ENCODE measurements at places on chromosomes 3 and 15.
A peak's percentile ranks its signal among the peaks of the same experiment; 100 is the strongest.

GRCh38 chr3:172257648-172258400, 190.4 kb downstream of the GHSR start:
- no peak for DNase-seq

- DNase-seq, result no peak
Observed at GRCh38 chr3:100880845-100881244, 112.4 kb downstream of the ABI3BP start.

GRCh38 chr15:88106074-88106473, 150.5 kb downstream of the NTRK3 start:
- no peak for DNase-seq

DNA sequence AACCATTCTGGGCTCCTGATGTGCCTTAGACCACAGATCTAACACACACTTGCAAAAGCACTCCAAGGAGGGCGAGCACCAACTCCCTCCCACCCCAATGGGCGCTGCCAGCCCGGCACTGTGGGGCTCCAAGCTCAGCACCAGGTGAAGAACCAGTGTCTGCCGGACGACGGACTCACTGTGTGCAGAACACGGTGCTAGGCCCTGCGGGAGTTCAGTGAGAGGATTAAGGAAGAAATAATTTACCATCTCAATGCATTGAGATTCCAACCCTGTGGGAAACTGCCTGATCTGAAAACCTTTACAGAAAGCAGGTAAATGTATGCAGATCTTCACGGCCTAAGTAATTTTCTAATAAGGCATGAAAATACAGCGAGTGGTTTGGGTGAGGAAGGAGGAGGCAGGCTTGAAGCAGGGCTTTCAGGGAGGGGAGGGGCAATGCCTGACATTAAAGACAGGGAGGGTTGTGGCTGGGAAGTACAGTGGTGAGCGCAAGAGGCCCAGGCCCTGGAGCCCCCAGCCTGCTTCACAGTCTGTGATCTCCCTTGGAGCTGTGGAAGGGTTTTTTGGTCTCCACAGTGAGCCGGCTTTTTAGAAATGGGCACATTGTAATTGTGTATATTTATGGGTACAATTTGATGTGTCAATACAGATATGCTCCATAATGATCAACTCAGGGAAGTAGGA, 35.6 kb upstream of the CHRNB4 start:
- no peak for DNase-seq

GRCh38 chr3:58271901-58272501, 34.0 kb upstream of the RPP14 start:
- DNase-seq, result no peak

DNA sequence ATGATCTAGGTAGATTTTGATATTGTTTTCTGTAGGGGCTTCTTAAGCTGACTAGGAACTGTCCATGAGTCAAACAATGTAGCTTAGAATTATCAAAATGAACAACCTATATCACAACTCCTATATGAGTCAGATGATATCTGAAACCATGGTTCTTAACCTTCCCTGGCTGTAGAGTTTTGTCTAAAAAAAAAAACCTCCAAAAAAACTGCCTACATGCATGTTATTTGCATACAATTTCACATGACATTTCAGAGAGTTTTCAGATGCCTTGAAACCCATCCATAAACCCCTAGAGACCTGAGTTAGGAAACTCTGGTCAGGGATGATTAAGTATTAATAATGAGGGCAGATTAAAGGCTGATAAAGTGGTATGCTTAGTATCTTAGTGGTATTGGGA, 157.0 kb downstream of the CHST2 start:
- DNase-seq, result no peak

DNA sequence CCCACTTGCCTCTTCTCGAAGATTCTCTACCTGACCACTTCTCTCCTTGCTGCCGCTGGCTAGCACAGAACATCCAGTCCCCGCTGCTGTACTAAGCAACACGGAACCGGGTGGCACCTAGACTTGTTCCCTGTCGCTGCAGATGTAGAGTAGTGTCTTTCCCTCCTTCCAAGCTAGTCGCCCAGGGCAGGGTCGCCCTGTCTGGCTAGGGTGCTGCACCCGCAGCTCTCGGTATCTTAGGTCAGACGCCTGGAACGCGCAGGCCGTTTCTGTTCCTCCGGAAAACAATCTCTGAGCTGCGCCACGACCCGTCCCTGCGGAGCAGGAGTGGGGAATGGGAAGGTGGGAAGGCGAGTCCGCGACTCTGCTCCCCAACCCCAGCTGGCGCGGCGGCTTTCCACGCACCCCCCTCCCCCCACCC, 758 bp upstream of the SNX33 start:
- DNase-seq, result no peak

GRCh38 chr15:32687556-32687955, 30.2 kb upstream of the GREM1 start:
- no peak for DNase-seq

- DNase-seq, result no peak
Observed at GRCh38 chr3:125035217-125035616, 20.6 kb downstream of the HEG1 start.

DNA sequence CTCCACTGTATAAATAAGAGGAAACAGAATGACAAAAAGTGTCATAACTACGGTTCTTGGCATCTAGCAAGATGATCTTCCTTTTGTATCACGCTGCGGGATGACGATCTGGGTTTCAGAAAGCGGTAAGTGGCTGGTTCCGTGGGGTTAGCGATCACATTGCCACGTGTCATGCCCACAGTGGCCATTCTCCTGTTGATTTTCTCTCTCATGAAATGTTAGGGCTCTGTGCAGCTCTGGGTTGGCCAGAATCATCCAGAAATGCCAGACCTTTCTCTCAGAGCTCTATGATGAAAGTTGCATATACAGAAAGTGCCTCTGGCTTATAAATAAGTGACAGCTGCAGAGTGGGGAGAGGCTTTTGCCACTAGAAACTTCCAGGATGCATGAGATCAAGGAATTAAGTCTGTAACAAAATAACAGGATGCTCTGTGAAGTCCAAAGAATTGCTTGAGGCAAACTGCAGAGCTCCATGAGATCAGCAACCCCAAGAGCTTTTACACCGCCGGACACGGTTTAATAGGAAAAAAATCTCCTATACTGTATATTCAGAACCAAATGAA, 71.6 kb downstream of the ABTB1 start:
- DNase-seq, result no peak

DNA sequence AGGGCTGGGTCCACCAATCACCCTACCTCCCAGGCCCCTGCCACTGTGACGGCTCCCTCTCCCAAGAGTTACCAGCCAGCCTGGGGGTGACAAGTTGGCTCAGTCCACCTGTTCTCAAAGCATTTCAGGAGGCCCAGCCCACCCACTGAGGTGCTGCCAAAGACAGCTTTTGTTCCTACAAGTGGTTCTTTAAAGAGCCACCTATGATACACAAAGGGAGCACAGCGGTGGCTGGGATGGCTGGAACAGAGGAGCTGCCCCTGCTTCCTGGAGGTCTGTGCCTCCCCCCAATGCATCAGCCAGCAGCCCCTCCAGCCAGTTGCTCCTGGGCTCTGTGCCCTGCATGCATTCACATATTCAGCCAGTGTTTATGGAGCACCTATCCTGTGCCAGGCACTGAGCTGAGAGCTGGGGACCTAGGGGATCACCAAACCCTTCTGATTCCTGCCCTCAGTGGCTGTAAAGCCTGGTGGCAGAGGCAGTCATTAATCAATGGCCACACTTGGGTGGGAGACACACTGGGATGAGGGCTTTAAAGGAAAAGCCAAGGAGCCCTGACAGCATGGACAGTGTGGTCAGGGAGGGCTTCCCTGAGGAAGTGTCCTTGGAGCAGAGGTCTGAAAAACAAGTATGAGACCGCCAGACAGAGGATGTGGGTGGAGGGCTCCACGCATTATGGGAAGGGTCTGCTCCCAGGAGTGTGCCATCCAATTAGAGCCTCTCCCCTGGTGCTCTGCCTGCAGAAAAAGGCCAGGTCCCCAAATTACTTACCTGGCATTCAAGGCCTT, 107.1 kb upstream of the LINGO1 start:
- DNase-seq, result no peak

DNA sequence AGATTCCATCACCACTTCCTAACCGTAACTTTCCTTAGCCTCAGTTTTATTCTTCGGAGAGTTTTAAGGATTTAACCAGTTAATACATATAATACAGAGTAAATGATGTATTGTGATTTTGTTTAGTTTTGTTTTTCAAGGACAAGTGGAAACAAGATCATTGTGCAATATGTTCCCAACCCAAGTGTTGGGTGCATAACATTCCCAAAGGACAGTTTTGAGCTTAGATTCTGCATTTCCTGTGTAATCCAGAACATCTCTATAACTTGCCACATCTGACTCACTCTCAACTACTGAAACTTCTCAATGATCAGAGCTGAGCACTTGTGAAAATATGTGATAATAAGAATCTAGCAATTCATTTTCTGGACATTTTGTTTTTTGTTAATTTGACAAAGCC, 466.1 kb upstream of the PPP2R3A start:
- no peak for DNase-seq

DNA sequence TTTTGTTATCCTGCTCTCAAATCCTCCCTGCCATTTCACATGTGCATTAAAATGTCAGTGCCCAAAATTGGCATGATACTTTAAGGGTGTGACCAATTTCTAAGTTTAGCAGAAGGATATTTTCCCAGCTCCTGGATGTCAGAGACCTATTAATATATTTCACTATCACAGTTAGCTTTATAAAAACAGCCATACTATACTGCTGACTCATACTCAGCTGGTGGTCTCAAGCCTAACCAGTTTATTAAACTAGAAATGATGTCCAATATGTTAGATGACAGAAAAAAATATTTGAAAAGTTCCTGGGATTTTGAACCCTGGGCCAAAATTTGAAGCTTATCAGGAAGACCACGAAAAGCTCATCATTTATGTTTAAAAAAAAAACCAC, 60.9 kb upstream of the ZNF280D start:
- DNase-seq, result no peak

- no peak for DNase-seq
Observed at GRCh38 chr15:94383706-94384105, 152.3 kb downstream of the MCTP2 start.

- no peak for DNase-seq
Observed at GRCh38 chr15:41562784-41563198, 3.8 kb downstream of the TYRO3 start.

DNA sequence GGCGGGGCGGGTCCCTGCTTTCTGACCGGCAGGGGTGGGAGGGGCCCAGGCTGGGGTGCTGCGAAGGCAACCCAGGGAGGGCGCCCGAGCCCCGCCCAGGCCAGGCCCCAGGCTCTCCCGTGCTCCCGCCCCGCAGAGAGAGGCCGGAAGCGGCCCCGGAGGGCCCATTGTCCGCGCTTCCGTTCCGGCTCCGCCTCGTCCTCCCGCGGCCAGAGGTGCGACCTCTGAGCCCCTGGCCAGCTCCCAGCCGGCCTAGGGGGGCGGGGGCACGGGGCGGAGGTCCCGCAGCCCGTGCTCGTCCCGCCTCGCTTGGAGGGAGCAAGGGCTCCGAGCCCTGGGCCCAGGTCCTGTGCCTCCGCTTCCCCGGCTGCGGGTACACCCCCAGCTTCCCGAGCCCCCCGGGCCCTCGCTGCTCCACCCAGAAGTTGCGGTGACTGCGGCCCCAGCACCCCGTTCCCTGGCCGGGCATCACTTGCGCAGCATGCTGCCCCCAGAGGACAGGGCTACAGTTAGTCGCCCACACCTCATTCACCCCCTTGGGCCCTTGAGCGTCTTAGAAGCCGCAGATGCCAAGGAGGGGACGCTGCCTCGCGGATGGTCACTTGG, 20.4 kb upstream of the PLXND1 start:
- peak; percentile 78 for DNase-seq

DNA sequence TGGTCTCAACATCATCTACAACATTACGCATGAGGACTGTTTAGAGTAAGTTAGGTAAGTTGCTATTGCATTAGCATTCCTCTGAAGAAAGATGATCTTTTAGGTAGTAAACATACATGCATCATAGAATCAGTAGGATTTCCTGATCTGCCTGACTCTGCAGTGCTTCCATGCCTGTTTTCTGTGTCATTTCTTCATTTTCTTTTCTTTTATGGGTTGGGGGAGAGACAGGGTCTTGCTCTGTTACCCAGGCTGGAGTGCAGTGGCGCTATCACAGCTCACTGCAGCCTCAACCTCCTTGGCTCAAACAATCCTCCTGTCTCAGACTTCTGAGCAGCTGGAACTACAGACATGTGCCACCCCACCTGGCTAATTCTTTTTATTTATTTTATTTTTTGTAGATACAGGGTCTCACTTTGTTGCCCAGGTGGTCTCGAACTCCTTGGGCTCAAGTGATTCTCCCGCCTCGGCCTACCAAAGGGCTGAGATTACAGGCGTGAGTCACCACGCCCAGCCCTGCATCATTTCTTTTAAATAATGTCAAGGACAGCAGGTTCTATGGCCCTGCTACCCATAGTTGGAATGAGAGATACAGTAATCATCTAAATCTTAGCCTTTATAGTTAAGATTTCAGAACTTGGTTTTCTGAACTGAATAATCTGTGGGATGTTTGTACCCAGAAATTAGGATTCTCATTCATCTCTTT, 184.3 kb downstream of the GHSR start:
- no peak for DNase-seq

DNA sequence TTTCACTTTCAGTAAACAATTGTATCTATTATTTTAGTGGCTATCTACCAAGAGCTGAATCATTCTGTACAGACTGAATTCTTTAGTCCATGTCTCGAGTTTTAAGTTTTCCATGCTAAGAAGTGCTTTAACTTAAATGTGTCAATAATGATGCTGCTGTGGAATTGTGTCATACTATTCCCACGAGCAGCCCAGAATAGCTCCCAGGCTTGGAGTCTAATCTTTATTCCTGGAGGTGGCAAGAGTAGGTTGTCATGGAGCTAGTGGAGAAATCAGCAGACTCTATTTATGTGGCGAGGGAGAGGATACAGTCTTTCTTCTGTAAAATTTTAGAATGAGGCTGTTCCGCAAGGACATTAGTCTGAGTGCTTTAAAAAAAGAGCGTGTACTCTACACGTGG, 207.2 kb downstream of the ROBO2 start:
- DNase-seq, result no peak

- peak; percentile 62 for DNase-seq
Observed at GRCh38 chr15:68304589-68305337, 27.2 kb downstream of the FEM1B start.

DNA sequence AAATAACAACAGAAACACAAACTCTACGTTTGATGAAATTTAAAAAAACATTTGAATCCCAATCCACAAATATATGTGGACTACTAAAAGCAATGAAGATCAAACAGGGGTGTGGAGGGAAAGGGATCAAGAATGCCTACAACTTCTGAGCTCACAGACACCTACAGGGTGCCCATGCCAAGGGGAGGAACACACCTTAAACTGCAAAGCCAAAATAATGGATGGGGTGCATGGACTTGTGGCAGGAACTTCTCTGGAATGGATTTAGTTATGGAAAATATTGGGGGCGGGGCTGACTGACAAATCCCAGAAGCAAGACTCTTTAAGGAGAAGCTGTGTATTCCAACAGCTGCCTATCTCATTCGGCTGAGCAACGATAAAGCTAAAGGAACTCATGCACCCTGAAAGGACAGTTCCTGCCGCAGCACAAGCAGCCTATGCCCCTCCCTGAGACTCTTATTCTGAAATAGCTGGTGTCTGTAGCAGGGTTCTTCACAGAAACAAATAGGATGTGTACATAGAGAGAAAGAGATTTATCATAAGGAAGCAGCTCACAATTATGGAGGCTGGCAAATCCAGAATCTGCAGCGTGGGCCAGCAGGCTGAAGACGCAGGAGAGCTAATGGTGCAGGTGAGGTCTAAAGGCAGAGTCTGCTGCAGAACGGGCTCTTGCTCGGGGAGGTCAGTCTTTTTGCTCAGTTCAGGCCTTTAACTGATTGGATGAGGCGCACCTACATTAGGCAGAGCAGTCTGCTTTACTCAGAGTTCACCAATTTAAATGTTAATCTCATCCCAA, 24.5 kb upstream of the PLA2G4D start:
- DNase-seq, result no peak

- no peak for DNase-seq
Observed at GRCh38 chr3:127749361-127749760, 73.0 kb downstream of the MGLL start.

- DNase-seq, result no peak
Observed at GRCh38 chr3:12890610-12891390, 49.4 kb upstream of the RPL32 start.
